ENCODE measurements at places on chromosomes 4 and X.

DNA sequence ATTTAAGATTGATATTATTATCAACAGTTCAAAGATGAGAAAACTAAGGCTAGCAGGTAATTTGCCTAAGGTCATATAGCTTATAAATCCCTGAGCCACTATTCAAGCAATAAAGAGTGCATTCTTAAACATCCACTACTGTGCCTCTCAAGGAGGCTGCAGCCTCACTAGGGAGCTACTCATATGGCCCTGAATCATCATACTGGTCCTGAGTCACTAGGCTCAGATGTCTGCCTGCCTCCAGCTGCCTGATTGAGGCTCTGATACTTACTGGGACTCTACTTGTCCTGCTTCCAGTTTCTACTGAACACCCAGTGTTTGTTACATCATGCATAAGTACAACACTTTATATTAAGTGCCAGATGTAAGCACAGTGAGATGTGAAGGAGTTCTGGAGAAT lies 110.7 kb downstream of the AASDH start:
- DNase-seq: no peak

DNA sequence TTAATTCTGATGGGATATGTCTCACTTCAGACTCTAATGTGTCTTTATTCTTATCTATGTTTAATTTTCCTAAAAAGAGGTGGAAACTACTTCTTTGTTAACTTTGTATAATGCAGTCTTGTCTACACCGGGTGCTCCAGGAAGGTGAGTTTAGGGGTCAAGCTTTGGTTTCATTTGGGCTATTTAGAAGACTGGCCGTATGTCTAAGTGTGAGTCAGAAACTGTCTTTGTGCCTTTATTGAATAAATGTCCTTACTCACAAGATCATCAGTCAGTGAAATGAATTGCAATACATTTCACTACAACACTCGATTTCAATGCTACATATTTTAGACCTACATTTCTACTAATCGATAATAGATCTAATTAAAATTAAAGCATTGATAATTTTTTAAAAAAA lies 56.2 kb downstream of the PROM1 start:
- no peak for DNase-seq

GRCh38 chrX:39677585-39677977 lies 420.2 kb downstream of the BCOR start:
- no peak for DNase-seq

- no peak for DNase-seq
Observed at GRCh38 chrX:116267511-116268040, 97.0 kb downstream of the AGTR2 start.

DNA sequence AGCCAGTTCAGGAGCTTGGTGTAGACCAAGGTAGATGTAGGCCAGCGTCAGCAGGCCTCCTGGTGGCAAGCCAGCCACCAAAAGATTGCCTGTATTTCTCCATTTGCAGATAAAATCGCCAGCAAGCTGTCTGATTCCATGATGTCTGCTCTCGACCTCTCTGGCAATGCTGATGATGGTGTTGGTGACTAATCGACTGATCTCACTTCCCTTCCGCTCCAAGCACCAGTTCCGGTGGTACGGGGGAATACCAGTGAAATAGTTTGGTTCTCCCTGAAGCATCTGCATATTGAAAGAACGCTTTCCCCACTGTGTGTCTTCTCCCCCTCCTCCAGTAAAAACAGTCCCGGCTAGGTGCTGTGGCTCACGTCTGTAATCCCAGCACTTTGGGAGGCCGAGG lies 30.4 kb downstream of the GNL3L start:
- DNase-seq: no peak

Measured in NAMALWA (cell line).